Epithelial cell of proximal tubule (primary cell): ENCODE measurements at places on chromosomes 12 and 14. TPM values are rescaled to one million over a fixed set of nuclear protein-coding genes. Genes with fewer than 3 reads are reported as not detected.

GRCh38 chr12:108980831-108981618, 39.8 kb downstream of the SVOP start:
- no peak for DNase-seq

GRCh38 chr14:91310606-91311283, 66.2 kb upstream of the GPR68 start:
- DNase-seq: no peak

GRCh38 chr14:104802394-104803184, 1.7 kb downstream of the ZBTB42 start:
- no peak for DNase-seq

GRCh38 chr14:102760496-102761193, 16.6 kb upstream of the TRAF3 start:
- DNase-seq: no peak

DNA sequence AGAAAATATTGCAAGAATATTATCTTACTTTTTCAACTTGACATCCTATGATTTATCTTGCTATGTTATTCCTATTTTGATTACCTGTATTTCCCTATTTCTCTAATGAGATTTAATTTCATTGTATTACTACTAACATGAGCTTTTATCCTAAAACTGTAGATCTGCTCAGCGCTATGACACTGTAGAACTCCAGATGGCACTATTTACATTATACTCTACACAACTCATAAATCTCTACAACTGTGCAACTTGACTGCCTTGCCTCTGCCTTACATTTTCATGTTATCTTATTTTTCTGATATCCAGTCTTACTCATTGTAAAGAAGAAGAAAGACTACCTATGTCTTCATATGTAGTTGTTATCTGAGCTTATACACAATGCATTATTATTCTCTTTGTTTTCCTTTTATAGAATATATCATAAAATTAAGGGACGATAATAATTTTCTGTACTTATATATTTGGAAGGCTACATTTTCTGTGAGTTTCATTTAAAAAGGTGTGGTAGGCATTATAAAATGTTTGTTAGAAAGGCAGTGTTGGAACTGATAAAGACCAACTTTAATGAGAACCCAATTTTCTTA, 24.1 kb downstream of the NUP37 start:
- DNase-seq: no peak

ACOT2 gene
- 9.2 and 22.9 TPM in 2 replicates for total RNA-seq

RD3L gene
- not detected in 2 replicates for total RNA-seq

CCNB1IP1 gene
- total RNA-seq: 54.8 and 68.8 TPM in 2 replicates

GXYLT1 gene
- total RNA-seq: 9.6 and 13.5 TPM in 2 replicates

TAS2R13 gene
- total RNA-seq: 0.29 and 1.6 TPM in 2 replicates

KRT2 gene
- not detected in 2 replicates for total RNA-seq
